ENCODE measurements at places on chromosomes 13 and 19.

DNA sequence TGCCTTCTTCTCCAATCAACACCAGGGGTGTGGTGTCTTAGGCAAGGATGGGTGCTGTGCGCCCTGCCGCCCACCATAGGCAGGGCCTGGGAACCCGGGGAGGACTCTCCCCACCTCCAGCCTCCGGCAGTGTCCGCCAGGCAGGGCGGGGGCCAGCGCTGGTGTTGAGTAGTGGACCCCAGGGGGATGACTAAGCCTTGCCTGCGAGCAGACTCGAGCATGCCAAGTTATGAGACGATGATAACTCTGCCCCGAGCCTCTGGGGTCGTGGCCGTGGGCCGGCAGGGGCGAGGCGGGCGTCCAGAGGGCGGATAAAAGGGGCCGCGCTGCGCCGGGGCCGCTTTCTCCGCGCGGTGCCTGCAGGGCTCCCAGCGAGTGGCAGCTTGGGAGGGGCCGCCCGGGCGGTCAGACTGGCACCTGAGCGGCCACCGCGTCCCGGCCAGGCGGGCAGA lies at the start of gene MEDAG:
Gene MEDAG, plus strand, starts transcription at position 340 of the 452 bp plus-strand sequence. CDS start 245 bp downstream, outside the sequence.
- DNase-seq: no peak

- DNase-seq: no peak
These were observed 1546.2 kb downstream of the OLFM4 start for GRCh38 chr13:54574791-54575190.

DNA sequence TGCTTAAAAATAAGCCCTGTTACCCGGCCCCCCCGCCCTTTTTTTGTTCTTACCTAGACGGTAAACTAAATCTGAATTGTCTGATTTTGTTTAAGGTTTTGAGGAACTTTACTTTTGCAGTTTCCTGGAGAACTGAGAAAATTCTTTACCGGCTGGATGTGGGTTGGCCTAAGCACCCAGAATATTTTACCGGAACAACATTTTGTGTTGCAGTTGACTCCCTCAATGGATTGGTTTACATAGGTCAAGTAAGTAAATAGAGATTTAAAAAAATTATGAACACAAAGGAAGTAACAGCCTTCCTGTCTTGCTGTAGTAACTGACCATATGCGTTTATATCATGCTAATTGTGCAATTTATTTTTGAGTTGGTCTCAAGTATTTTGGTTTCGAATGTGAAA lies 785 bp downstream of the NHLRC3 start:
- DNase-seq: no peak

DNA sequence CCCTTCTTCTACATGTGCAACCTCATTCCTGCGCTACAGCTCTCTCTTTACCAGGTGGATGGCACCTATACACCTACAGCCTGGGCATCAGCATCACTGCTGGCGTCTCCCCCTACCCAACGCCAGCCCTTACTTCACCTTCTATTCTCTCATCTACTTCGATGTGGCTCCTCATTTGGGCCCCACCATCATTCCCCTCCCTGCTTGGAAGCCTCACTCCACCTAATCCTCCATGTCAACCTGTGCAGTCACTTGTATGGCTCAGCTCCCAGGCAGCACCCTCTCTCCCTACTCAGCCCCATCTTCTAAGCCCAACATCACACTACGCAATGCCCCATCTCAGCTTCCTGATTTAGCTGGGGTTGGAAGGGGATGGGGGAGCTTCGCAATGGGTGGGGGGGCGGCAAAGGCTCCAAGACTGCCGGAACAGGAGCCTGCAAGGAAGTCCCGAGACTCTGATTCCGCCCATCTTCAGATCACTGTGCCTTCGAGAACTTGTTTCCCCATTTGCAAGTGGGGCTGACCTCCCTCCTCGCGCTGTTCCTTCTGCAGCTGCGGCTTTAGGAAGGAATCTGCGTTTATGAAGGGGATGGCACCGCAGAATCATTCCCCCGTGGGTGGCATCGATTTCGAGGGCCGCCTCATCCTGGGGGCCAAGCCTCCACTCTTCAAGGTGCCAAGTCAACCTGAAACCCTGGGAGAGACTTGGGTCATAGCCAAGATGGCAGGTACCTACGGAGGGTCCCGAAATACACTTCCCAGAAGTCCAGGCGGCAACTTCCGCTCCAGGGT lies 913 bp downstream of the MZF1 start:
- no peak for DNase-seq

- DNase-seq: no peak
These were observed 1201.1 kb upstream of the SLC10A2 start for GRCh38 chr13:104267206-104267811.

DNA sequence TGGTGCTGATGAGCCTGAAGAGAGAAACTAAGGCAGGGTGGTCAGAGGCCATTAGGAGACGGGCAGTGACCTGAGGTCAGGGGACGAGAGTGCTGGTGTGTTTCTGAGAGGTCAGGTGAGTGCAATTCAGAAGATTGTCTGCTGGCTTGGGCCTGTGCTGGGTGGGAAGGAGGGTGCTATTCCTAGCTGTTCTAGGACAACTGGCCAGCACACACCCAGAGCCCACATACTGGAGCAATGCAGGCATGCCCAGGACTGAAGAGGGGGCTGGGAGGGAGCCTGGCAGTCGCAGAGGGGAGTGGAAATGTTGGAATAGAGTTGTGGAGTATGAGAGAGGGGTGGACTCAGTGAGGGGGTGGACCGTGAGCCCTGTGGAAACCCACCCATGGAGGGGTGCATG lies 16.5 kb downstream of the ARHGEF7 start:
- DNase-seq: no peak

GRCh38 chr13:87678372-87678752 lies 7.2 kb downstream of the SLITRK5 start:
- no peak for DNase-seq

DNA sequence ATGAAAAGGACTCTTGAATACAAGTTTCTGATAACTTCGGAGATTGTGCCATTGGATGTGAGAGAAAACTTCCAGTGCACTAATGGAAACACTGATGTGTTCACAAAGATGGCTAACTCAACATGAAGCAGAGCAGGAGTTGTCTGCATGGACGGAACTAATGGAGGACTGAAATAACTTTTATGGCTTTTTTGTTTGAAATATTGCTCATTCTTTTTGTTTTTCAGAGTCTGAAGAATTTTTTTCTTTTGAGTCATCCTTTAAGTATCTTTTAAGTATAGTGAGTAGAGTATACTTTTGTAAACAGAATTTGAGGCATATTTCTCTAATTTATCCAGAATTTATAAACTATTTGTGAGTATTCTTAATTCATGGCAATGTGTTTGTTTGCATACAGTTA lies 25.7 kb downstream of the CRYL1 start:
- no peak for DNase-seq

DNA sequence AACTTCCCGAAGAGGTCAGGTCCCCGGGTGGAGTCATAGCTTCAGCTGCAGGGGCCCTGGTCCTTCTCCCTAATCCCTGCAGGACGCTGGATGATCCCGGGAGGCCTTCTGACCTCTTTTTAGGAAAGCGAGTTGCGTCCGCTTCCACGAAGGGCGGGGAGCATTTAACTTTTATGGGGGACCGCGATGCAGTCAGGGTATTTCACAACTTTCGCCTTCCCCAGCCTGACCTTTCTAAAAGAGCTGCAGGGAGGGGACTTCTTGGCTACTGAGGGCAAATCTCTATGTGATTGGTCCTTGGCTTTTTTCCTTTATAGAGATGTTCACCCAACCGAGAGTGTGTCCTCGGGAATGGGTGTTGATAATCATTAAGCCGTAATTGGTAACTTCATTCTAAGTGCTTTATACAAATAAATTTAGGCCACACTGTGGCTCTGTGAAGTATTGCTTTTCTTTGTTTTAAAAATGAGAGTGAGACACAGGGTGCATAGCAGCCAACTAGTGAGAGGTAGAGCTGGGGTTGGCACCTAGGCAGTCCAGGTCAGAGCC lies 778 bp downstream of the ZNF230 start:
- DNase-seq: no peak

GRCh38 chr13:112647256-112647655 lies 42.6 kb upstream of the ATP11A start:
- DNase-seq: no peak

DNA sequence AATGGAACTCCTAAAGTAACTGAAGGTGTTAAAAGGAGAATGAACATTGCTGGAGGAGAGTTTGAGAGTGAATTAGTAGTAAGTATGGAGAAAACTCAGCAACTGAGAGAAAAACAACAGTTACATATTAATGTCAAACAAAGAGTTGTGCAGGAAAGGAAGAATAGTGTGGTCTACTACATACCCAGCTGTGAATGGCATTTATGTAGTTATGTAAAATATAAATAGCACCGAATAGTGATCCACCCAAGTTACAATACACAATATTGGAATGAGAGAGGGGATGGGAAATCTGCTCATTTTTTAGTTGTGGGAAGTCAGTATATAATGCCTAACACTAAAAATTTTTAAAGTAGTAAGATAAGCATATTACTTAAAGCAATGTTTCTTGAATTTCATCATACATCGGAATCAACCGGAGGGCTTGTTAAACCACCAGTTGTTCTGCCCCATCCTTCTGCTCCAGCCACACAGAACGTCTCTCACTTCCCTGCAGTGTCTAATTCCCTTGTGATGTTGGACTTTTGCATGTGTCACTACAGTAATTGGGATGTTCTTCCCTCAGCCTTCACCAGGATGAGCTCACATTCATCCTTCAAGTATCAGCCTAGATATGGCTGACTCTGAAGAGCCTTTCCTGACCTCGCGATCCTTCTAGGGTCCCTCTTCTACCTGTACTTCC lies 11.5 kb downstream of the CCDC70 start:
- DNase-seq: no peak

DNA sequence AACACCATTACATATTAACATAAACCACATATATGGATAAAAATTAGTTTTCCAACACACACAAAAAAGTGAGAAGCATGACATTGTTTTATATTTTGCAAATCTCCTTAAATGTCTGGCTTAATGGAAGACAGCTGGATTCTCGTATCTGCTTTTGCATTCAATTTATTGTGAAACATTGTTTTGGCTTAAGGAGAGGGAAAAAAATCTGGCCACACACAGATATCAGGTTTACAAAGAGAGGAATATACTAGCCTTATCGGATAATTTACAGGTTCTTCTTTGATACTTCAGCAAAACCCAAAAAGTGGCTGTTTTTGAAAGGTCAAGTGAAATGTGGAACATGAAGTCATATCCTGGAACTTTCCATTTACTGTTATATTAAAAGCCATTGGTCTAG lies 523.5 kb upstream of the ARGLU1 start:
- DNase-seq: no peak

DNA sequence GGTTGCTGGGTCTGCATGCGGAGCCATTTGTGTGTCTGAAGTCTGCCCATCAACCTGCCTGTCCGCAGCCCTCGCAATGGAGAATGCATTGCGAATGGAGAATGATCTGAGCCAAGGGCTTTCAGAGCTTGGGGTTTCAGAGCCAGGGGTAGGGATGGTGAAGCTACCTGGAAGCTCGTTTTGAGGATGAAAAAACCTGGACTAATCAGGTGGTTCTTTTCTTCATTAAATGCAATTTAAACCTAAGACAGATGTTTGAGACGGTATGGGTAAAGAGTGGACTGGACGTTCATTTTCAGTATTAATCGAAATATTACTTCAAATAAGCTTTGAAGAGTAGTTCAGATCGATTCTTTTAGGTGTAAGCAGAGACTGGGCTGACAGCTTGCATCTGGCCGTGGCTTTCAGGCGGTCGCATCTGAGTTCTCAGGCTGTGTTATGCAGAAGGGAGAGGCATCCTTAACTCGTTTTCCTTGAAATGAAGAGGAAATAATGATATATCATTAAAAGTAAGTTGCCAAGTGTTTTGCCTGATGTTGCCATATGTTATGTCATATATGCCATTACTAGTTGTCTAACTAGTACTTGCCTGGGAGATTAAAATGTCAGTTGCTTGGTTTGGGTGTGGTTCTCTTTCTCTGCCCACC lies 801 bp downstream of the MCF2L start:
- DNase-seq: no peak

GRCh38 chr13:108957369-108958012 lies 328.1 kb downstream of the MYO16 start:
- no peak for DNase-seq

DNA sequence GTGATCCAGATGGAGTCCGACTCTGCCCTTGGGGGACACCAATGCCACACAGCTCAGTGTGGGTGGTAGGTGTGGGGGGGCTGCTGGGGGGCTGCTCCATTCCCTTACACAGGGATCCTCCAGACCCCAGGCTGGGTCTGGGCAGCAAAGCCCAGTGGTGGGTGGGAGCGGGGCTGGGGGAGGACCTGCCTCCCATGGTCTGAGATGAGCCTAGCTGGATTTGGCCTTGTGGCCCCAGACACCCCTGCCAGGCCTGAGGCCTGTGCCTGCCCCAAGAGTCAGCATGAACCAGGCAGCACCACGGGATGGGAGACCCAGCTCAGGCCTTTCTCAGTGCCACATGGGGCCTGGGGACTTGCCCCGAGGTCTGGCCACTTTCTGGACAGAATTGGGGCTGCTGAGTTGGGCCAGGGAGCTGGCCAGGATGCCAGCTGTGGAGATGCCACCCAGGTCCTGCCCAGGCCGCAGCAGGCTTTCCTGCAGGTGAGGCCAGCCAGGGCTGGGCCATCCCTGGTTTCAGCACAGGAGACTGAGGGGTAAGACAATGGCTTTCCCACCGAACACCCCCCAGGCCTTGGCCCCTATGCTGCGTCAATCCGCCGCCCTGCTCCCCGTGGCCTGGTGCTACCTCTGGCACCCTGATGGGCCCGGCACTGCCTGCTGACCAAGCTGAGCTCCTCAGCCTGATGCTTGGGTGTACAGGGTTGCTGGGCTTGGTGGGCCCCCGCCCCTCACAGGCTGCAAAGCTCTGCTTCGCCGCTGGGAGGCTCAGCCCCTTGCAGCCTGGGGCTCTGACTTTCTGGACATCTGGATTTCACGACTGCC lies 24.2 kb downstream of the CEBPG start:
- DNase-seq: no peak

- no peak for DNase-seq
These were observed 69.3 kb upstream of the USE1 start for GRCh38 chr19:17145546-17146497.

GRCh38 chr19:29326849-29327840 lies 114.2 kb upstream of the UQCRFS1 start:
- no peak for DNase-seq

DNA sequence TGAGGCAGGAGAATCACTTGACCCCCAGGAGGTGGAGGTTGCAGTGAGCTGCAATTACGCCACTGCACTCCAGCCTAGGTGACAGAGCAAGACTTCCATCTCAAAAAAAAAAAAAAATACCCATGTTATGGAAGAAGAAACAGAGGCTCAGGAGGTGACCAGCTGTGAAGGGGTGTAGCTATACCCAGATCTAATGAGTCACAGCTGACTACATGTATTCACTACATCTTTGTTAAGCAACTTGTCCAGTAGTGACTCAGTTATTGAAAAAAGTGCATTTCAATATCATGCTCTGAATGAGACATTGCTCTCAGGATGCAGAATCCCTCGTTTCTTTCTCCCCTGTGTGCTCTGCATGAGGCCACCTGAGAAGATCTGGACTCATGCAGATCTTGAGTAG lies 16.1 kb upstream of the SPART start:
- DNase-seq: no peak

- DNase-seq: no peak
These were observed 24.1 kb downstream of the NKPD1 start for GRCh38 chr19:45136507-45137178.

- no peak for DNase-seq
These were observed 109.3 kb downstream of the RXFP2 start for GRCh38 chr13:31848621-31849020.

All from GDM1 (cell line).